ENCODE measurements at places on chromosomes 5 and 9.

DNA sequence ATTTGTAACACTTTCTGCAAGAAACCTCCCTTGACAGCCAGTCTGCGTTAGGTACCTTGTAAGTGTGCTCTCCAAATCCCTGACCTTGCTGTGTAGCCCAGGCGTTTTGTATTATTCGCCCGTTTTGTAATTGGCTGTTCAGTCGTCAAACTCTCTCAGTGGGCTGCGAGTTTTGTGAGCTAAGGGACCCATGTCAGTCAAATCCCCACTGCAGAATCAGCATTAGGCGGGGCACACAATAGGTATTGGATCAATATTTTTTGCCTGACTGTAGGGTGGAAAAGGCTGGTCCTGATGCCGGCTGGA, 665 bp downstream of the DNAJC18 start:
- no peak for DNase-seq

GRCh38 chr5:146707316-146707715, 171.2 kb downstream of the PPP2R2B start:
- DNase-seq, result no peak

DNA sequence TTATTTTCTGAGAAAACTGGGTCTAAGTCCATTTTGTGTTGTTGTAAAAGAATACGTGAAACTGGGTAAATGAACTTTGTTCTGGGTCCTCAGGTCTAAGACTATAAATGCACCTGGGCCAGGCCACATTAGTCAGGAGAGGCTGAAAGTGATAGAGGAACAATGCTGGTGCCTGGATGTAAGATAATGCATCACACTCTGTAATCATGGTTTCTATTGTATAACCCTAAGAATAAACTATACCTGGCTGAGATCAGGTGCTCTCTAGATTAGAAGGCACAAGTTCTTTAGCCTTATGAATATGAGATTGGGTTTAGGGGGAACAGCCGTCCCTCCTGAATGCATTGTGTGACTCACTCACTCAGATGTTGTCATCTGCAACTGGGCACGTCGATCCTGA, 675.5 kb downstream of the HTR1A start:
- no peak for DNase-seq

- no peak for DNase-seq
These were observed 13.6 kb downstream of the CKMT2 start for GRCh38 chr5:81246697-81247096.

DNA sequence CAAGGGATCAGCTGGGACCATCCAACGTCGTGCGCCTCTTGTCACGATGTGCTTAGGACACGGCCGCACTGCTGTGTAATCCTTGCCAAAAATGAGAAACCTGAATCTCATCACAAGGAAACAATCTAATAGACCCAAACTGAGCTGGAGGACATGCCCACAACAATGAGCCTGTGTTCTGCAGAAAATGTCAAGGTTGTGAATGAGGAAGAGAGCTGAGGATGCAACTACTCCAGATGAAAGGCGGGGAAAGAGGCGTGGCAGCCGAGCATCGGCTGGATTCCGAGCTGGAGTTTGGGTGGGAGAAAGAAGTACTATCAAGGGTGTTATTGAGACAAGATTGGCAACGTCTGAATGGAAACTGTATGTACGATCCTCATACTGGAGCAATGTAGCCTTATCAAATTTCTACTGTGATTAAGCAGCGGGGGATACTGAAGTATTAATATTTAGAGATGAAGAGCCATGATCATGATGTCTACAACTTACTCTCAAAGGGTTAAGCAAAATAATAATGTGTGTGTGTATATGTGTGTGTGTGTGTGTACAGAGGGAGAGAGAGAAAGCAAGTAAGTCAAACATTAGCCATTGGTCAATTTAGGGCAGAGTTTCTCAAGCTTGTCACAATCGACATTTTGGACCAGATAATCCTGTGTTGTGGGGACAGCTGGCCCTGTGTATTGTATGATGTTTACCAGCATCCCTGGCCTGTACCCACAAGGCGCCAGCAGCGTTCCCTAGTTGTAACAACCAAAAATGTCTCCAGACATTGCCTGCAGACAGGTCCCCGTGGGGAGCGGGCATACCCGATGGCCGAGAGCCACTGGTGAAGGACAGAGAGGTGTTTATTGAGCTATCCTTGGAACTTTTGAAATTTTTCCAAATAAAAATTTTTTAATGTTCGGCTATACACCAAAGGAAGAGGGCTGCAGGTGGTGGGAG, 46.5 kb downstream of the DUSP1 start:
- no peak for DNase-seq

DNA sequence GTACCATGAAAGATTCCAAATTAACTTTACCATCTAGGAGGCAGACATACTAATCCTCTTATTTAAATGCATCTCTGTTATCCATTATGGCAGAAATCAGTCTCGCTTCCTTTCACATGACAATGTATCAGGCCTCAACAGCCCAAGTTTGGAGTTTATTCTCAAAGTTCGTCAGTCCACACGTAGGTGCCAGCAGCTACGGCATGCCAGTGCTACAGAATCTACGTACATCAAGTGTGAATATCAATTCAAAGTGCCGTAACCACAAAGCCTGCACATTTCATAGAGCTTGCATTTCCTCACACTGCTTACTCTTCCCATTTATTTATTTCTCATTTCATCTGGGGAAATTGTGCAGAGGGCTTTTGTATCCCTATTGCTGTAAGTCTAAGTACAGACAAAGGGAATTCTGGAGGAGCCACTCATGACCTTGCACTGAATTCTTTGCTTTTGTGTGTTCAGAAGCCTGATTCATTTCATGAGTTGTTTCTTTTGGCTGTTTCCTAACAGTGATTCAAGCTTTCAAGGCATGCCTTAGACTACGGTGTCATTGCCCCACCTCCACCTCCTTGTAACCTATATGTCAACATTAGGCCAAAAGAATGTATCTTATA, 10.0 kb downstream of the ENC1 start:
- peak; percentile 20 for DNase-seq

Data from CD4-positive, alpha-beta T cell treated with Interleukin-15 for 4 hours (primary cell).